ENCODE measurements at places on chromosomes 7 and 10. TPM values are rescaled to one million over a fixed set of nuclear protein-coding genes. Genes with fewer than 3 reads are reported as not detected.

GRCh38 chr10:107546986-107547385 is 382.5 kb upstream of the SORCS1 start:
- H3K27ac ChIP-seq = no peak overlapping the region
- no peak for DNase-seq
- H3K4me3 ChIP-seq = no peak overlapping the region
- no peaks in the 10 kb centered on the region for H3K4me1 ChIP-seq
- H3K36me3 ChIP-seq = no peaks in the 10 kb centered on the region

DNA sequence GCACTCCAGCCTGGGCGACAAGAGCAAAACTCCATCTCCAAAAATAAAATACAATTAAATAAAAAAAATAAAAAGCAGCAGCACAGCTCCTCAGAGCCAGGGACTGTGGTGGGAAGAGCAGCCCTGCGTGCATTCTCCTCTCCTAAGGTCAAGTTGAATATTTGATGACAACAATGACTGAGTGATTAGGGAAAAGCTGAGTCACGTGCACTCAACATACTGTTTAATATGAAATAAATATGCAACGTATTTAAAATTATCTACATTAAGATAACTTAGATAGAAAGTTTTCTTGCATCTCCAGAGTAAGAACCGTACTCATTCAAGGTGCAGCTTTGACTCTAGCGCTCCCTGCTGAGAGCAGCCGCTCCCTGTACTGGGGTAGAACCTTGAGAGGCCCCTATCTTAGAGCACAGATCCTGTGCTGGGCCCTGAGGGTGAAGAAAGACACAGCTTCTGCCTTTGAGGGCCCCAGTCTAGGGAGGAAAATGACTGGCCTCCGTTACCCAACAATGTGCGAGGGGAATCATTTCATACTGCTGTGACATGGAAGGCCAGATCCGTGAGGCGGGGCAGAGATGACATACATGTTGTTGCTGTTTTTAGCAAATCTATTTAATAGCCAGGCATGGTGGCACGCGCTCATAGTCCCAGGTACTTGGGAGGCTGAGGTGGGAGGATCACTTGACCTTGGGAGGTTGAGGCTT is 81.1 kb downstream of the SVIL start:
- H3K27me3 ChIP-seq = peaks cover 16% of the 10 kb centered on the region
- H3K27ac ChIP-seq = no peak overlapping the region
- H3K4me3 ChIP-seq = no peak overlapping the region
- DNase-seq = no peak
- peaks cover 23% of the 10 kb centered on the region for H3K4me1 ChIP-seq

- H3K4me1 ChIP-seq = no peaks in the 10 kb centered on the region
- H3K27ac ChIP-seq = no peak overlapping the region
- no peaks in the 10 kb centered on the region for H3K27me3 ChIP-seq
- no peak overlapping the region for H3K4me3 ChIP-seq
- DNase-seq = no peak
- H3K36me3 ChIP-seq = no peaks in the 10 kb centered on the region
Measured at GRCh38 chr10:107011992-107012391, 152.5 kb downstream of the SORCS1 start.

DNA sequence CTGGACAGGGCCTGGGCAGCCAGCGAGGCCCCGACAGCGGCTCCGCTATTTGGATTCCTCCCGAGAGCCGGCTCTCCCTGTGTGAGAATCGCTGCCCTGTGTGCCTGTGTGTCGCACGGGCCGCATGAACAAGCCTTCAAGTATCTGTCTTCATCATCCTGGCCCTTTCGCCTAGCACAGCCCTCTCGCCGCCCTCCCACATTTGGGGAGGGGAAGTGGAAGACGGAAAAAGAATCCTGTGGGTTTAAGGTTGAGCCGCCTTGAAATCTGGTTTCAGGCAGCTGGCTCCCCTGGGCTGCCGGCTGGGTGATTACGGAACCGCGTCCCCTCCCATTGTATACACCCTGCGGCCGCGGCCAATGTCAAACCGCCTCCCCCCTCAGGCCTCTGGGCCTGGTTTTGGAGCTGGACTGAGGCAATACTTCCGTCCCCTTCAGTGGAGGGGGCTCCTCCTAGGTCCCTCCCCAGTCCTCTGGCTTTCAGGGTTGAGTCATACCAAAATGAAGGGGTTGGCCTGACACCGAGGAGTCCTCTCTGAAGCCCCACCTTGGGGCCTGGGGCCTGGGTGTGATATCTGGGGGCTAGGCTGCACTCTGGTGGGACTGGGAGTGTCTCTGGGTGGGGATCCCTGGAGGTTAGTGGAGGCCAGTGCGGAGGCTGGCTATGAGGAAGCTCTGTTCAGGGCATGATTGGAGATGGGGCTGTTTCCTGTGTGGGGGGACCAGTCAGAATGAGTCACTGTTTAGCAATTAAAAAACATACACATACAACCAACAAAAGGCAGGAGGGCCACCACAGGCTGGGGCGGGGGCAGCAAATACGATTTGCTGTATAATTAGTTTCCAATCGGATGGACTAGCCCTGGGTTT is 1.7 kb downstream of the TRIM8 start:
- H3K27me3 ChIP-seq = peaks cover 3% of the 10 kb centered on the region
- peaks cover 18% of the 10 kb centered on the region for H3K36me3 ChIP-seq
- H3K27ac ChIP-seq = peak overlapping the region; percentile 97

GRCh38 chr7:131231381-131232220 is 96.1 kb upstream of the MKLN1 start:
- peak; percentile 4 for DNase-seq
- H3K27me3 ChIP-seq = peaks cover 2% of the 10 kb centered on the region
- peaks cover 46% of the 10 kb centered on the region for H3K4me1 ChIP-seq
- H3K4me3 ChIP-seq = no peak overlapping the region
- peak overlapping the region; percentile 11 for H3K27ac ChIP-seq
- peaks cover 4% of the 10 kb centered on the region for H3K36me3 ChIP-seq

DNA sequence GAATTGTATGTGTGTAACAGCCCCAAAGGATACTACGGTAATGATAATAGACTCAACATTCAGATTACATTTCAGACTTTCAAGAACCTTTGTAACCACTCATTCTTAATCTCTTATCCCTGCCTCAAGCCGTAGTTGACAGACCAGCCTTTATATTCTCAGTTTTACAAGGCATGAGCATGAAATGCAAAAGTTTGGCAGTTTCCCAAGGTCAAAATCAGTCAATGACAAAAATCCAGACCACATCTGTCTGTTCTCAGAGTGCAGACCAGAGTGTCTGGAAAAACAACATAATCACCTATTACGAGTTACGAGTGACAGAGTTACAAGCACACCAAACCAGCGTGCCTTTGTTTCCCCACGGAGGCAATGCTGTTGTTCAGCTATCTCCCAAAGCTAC is 178.6 kb upstream of the LRGUK start:
- no peak overlapping the region for H3K27ac ChIP-seq
- peaks cover 4% of the 10 kb centered on the region for H3K36me3 ChIP-seq
- H3K27me3 ChIP-seq = no peaks in the 10 kb centered on the region
- no peak for DNase-seq
- no peak overlapping the region for H3K4me3 ChIP-seq
- H3K4me1 ChIP-seq = no peaks in the 10 kb centered on the region

GRCh38 chr10:100346351-100346764 is 675 bp upstream of the SCD start:
- no peaks in the 10 kb centered on the region for H3K36me3 ChIP-seq
- peak; percentile 18 for DNase-seq
- H3K4me3 ChIP-seq = peak overlapping the region; percentile 87
- H3K27ac ChIP-seq = no peak overlapping the region
- H3K4me1 ChIP-seq = peaks cover 30% of the 10 kb centered on the region
- H3K27me3 ChIP-seq = peaks cover 4% of the 10 kb centered on the region

DNA sequence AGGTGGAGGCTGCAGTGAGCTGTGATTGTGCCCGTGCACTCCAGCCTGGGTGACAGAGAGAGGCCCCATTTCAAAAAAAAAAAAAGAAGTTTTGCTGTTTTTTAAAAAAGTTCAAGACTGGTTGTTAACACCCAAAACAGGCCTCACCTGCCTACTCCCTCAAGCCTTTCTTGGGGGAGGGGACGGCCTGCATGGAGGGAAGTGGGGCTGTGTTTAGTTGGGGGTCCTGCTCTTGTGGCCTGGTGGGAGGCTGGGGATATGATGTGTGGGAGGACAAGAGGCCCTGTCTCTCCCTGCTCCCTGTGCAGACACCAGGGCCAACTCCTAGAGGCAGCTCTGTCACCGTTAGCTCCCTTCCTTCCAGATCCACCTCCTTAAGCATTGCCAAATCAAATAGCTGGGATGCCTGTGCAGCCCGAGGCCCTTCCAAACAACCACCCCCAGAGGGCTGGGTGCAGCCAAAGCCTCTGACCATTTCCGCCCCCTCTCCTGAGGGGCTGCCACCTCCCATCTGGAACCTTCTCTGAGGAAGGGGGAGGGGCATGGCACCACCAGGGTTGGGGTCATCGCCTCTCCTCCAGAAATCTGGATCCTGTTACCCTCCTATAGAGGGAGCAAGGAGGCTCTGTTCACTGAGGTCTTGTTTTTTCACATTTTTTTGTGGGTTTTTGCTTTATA is 32.9 kb upstream of the ANKRD2 start:
- H3K4me3 ChIP-seq = peak overlapping the region; percentile 7
- H3K27ac ChIP-seq = peak overlapping the region; percentile 79
- H3K36me3 ChIP-seq = no peaks in the 10 kb centered on the region
- H3K4me1 ChIP-seq = peaks cover 67% of the 10 kb centered on the region

DNA sequence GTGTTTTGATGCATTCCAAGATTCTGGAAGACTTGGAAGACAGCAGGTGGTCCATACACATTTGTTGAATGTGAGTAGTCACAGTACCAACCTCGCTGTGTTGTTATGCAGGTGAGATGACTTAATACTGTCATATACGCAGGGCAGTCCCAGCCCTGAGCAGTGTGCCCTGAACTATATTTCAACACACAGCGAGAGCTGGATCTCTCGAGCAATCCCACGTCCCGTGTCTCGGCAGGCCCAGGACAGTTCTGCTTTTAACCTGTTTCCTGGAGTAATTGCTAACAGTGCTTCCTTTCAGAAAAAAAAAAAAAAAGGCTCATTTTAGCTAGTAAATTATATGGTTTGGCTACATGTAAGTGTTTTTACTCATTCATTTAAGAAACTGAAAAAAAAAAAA is 179.7 kb downstream of the PRKCQ start:
- no peaks in the 10 kb centered on the region for H3K36me3 ChIP-seq
- no peak overlapping the region for H3K27ac ChIP-seq
- H3K4me3 ChIP-seq = no peak overlapping the region
- H3K4me1 ChIP-seq = peaks cover 61% of the 10 kb centered on the region
- H3K27me3 ChIP-seq = peaks cover 7% of the 10 kb centered on the region

GRCh38 chr10:126017961-126018560 is 121.7 kb downstream of the FANK1 start:
- peaks cover 21% of the 10 kb centered on the region for H3K36me3 ChIP-seq
- H3K4me3 ChIP-seq = no peak overlapping the region
- 0 out of 2 replicates have a peak overlapping the region, but pooled peaks have one; percentile 6 for H3K27ac ChIP-seq

- H3K27ac ChIP-seq = 0 out of 2 replicates have a peak overlapping the region, but pooled peaks have one; percentile 18
- no peaks in the 10 kb centered on the region for H3K27me3 ChIP-seq
- H3K36me3 ChIP-seq = peaks cover 37% of the 10 kb centered on the region
- peaks cover 21% of the 10 kb centered on the region for H3K4me1 ChIP-seq
Measured at GRCh38 chr10:74988832-74989561, 122.5 kb upstream of the SAMD8 start.

- H3K27me3 ChIP-seq = peaks cover 35% of the 10 kb centered on the region
- H3K36me3 ChIP-seq = no peaks in the 10 kb centered on the region
- no peaks in the 10 kb centered on the region for H3K4me1 ChIP-seq
- H3K4me3 ChIP-seq = no peak overlapping the region
Measured at GRCh38 chr7:142759433-142759832, 10.2 kb downstream of the PRSS1 start.

DNA sequence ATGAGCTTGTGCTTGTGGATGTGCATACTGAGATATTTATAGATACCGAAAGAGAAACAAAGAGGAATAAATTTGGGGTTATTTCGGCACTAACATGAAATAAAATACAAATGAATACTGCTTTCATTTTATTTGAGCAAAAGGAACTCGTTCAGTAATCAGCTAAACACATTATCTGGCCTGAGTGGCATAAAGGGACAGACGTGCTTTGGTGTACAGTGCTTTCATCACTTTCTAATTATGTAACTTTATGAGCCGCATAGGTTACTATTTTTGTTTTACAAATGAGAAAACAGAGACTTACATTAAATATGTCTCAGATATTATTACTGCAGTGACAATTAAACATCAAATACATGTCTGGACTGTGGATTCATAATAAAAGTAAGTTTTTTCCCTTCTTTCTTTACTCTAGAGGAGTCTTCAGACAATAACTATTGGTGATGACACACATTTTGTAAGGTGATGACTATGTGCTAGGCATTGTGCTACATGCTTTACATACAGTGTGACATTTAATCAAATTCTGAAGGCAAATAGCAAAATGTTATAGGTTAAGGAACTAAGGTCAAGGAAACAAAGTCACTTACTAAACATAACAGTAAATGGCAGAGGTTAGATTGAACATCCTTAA is 503.3 kb downstream of the SORCS1 start:
- H3K4me3 ChIP-seq = peak overlapping the region; percentile 13
- no peaks in the 10 kb centered on the region for H3K36me3 ChIP-seq
- H3K27me3 ChIP-seq = no peaks in the 10 kb centered on the region
- no peak for DNase-seq
- no peak overlapping the region for H3K27ac ChIP-seq

GRCh38 chr10:18980089-18980629 is 68.4 kb upstream of the MALRD1 start:
- H3K27ac ChIP-seq = no peak overlapping the region
- DNase-seq = no peak
- no peaks in the 10 kb centered on the region for H3K27me3 ChIP-seq
- no peaks in the 10 kb centered on the region for H3K4me1 ChIP-seq
- no peak overlapping the region for H3K4me3 ChIP-seq
- H3K36me3 ChIP-seq = no peaks in the 10 kb centered on the region

DNA sequence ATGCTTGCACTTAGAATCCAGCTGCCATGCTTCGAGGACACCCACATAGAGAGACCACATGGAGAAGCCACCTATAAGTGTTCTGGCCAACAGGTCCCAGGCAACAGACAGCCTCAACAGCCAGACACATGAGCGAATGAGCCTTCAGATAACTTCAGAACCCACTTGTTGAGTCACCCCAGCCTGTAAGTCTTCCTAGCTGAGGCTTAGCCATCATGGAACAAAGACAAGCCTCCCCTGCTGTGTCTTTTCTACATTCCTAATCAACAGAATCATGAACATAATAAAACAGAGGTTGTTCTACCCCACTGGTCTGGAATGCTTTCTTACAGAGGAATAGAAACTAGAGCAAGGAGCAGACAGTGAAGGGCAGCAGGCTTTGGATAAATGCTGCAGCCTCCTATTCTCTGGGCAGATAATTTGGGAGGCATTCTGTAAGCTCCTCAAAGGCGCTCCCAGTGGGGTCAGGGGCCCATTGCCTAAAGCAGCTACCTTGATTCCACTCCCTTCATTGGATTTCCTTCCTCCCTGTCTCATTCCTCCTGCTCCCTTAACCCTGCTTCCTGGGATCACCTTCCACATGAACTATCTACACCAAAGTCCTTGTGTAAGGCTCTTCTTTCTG is 4.6 kb downstream of the TLL2 start:
- no peak overlapping the region for H3K27ac ChIP-seq
- no peak overlapping the region for H3K4me3 ChIP-seq
- no peaks in the 10 kb centered on the region for H3K36me3 ChIP-seq
- H3K27me3 ChIP-seq = peaks cover 8% of the 10 kb centered on the region
- peak; percentile 79 for DNase-seq

FFAR4 gene
- total RNA-seq = not detected

OPN1SW gene
- total RNA-seq = not detected

WAPL gene
- total RNA-seq = 31.6 TPM

H2BK1 gene
- not detected for total RNA-seq

TRIL gene
- total RNA-seq = not detected

CRYGN gene
- not detected for total RNA-seq

MYOZ1 gene
- 2.1 TPM for total RNA-seq

LIPJ gene
- not detected for total RNA-seq

SPDYE6 gene
- not detected for total RNA-seq

All from HFFc6 (cell line).